ENCODE measurements at places on chromosomes 4 and X.

GRCh38 chrX:106415276-106415895 is 196.4 kb upstream of the RADX start:
- no peak for DNase-seq

GRCh38 chr4:139890816-139891215 is 225.2 kb downstream of the MGST2 start:
- DNase-seq, result no peak

DNA sequence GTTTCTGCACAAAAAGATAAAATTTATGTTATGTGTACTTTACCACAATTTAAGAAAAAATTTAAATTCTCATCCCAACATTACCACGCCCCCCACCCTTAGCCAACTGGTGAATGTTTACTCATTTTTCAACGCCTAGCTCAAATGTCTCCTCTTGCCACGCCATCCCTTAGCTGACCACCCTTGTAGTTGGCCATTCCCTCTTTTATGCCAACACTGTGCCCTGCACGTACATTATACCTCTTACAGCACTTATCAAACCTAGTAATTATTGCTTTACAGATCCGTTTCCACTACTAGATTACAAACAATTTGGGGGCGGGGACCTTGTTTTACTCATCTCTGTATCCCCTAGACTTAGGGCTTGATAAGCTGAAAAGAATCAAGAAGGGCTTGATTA is 644 bp downstream of the ERCC6L start:
- no peak for DNase-seq

DNA sequence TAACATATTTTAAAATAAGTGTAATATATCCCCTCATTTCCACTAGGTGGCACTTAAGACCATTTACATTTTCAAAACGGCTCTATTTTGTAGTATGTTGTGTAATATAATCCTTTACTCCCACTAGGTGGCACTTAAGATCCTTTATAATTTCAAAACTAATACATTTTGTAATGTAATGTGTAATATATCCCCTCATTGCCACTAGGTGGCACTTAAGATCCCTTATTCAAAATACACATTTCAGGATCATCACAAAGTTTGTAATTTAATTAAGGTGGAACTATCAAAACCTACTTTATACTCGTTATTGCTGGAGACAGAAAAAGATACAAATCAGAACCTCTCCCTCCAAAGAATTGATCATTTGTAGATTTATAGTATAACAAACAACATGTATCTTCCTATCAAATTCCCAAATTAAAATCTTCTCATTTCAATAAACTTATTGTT is 132.5 kb downstream of the ARHGAP6 start:
- DNase-seq, result no peak

GRCh38 chrX:136546371-136546781 is 14.4 kb downstream of the VGLL1 start:
- no peak for DNase-seq

GRCh38 chr4:73945674-73946449 is 36.0 kb downstream of the PF4 start:
- no peak for DNase-seq

DNA sequence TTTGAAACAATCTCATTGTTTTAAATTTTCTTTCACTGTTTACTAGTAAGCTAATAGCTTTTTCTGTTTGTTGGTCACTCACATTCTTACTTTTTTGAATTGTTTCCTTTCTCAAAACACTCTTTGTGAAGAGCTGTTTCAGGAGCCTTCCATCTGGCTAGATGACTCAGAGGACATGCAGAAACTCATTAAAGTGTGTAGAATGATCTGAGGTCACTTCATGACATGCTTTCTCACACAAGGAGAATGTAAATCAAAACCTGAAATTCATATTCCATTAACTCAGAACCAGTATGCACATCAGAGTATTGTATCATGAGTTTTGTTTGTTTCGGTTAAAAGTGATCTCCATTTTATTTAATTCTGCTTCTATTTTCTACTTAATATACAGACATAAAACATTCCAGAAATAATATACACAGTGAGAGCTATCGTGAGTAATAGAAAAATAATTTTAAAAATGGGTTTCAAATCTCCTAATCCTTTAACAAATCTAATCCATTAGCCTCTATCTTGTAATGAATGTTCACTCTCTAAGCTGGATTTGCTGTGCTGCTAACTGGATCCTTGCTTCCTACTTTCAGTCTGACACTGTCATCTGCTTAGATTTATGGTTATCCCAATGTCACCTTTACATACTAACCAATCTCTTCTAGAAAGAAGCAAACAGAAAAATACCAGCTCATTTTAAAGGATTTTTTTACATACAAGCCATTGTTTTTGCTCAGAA is 449.6 kb downstream of the FSTL5 start:
- DNase-seq, result no peak

GRCh38 chr4:43089730-43090129 is 197.2 kb downstream of the GRXCR1 start:
- DNase-seq, result no peak

- DNase-seq, result no peak
Measured at GRCh38 chr4:8596891-8597290, 4.3 kb downstream of the CPZ start.

- no peak for DNase-seq
Measured at GRCh38 chr4:25229804-25230203, 4.0 kb upstream of the PI4K2B start.

All from activated CD8-positive, alpha-beta memory T cell treated with anti-CD3 and anti-CD28 coated beads for 1 hour (primary cell).